ENCODE measurements at places on chromosomes 1 and 21.

- DNase-seq: no peak
These were observed 26.5 kb downstream of the TAF5L start for GRCh38 chr1:229599218-229599954.

- no peak for DNase-seq
These were observed 40.5 kb upstream of the KRTAP19-8 start for GRCh38 chr21:31078796-31079195.

DNA sequence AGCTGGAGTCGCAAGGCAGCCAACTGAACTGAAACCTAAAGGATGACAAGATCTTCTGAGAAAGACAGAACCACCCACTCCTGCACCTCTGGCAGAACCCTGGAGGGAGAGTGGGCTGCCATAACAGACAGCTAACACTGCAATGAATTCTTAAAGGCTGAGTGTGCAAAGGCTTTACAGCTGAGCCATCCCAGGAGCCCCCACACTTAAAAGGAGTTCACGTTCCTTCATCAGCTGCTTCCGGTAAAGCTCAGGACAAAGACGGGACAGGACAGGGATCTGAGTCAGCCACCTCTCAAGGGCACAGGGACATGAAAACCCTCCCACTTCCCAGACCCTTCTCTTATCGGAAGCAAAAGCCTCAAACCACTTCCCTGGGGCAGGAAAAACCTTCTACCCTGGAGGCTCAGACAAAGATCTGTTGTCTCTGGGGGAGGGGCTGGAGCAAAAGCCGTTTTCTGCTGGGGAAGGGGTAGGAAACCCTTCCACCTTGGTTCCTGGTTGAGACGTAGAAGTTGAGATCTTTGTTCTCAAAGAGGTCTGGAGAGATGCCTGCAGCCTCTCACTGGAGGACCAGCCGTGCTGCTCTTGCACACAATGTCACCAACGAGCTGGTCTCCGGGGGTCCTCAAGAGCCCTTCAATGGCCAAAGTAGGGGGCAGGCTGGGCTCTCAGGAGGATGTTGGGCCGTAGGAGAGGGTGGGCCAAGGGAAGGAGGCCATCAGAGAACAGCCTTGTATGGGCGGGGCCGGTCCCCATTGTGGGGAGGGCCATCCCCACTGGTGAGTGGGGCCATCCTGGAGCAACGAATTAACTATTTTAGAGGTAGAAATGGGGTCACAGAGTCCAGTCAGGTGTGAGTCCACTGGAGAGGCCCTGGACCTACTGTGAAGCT lies 452.4 kb downstream of the PTPRU start:
- peak; percentile 34 for DNase-seq

DNA sequence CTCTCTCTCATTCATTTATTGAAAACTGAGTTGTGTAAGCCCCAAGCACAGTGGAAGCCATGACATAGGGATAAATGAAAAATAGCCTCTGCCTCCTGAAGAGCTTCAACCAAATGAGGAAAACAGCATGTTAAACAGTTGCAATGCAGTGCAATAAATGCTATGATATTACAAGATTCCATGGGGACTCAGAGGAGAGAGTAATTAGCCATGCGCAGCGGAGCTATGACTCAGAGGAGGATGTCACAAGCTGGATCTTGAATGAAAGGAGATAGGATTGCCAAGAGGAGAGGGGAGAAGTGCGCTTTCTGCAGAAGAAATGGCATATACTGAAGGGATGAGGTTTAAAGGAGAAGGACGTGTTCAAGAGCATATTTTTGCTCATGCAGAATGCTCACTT lies 231.3 kb upstream of the PLXNA2 start:
- peak; percentile 20 for DNase-seq

DNA sequence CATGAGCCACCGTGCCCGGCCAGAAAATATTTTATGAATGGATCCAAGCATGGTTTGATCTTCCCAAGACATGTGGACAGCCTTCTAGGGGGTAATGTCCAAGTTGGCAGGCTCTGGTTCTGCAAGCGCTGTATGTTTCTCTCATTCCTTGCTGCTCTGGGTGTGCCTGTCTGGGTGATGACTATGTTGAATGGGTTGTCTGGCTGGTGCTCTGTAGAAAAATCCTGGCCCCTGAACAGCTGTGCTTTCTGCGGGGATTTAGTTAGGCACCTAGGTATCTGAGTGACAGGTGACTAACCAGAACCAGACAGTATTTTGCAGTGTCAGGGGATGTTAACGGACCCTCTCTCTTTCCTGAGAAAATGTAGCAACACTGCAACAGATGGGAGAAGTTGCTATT lies 14.1 kb downstream of the HUNK start:
- no peak for DNase-seq

DNA sequence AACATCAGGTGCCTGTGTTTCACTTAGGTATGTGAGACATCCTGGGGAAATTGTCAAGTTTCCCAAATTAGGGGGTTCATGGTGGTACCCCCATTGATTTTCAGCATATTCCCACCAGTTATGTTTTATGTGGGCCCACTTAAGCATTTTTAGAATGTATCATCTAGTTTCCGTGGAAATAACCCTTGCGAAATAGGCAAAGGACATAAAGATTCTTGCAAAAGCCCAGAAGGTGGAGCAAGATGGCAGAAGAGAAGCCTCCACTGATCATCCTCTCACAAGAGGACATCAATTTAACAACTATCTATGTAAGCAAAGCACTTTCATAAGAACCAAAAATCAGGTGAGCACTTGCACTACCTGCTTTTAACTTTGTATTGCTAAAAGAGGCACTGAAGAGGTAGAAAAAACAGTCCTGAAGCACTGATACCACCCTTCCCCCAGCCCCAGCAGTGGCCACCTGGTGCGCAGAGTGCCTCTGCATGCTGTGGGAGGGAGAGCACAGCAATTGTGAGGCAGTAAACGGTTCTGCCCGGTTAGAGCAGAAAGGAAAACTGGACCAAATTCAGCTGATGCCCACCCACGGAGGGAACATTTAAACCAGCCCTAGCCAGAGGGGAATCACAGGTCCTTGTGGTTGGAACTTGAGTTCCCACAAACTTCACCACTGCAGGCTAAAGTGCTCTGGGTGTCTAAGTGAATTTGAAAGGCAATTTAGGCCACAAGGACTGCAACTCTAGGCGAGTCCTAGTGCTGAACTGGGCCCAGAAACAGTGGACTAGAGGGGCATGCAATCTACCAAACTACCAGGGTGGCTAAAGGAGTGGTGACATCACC lies 23.2 kb downstream of the MCOLN2 start:
- DNase-seq: no peak

- no peak for DNase-seq
These were observed 9.7 kb upstream of the ATAD3B start for GRCh38 chr1:1461721-1462317.

GRCh38 chr1:172162236-172162635 lies 258.2 kb upstream of the C1orf105 start:
- no peak for DNase-seq

DNA sequence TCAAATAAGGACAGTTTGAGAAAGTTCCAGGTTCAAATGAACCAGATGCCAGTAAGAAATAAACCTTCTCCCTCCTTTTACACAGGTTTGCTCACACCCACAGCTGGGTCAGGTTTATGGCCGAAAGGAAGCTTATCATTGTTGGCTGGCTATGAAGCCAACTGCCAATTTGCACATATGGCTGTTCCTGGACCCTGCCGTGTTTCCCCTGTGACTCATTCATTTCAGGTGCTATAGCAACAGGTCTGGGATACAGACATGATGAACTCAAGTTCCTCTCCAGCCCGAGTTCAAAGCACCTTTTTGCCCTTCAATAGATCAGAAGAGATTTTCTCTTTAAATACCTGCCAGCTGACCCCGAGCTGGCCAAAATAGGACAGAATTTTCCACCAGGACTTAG lies 134.4 kb upstream of the SMYD2 start:
- DNase-seq: no peak

GRCh38 chr21:24890021-24890420 lies 717.3 kb downstream of the MRPL39 start:
- DNase-seq: no peak

DNA sequence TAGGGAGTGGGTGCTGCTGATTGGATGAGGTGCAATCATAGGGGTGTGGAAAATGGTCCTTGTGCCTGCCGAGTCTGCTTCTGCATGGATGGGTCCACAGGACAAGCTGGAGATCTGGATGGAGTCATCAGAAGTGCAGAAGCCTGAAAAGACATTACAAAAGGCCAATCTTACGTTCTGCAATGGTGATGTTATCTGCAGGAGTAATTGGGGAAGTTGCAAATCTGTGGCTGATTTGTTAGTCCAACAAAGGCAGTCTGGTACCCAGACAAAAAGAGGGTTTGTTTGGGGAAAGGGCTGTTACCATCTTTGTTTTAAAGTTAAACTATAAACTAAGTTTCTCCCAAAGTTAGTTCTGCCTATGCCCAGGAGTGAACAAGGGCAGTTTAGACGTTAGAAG lies 166.5 kb downstream of the PGBD5 start:
- no peak for DNase-seq

DNA sequence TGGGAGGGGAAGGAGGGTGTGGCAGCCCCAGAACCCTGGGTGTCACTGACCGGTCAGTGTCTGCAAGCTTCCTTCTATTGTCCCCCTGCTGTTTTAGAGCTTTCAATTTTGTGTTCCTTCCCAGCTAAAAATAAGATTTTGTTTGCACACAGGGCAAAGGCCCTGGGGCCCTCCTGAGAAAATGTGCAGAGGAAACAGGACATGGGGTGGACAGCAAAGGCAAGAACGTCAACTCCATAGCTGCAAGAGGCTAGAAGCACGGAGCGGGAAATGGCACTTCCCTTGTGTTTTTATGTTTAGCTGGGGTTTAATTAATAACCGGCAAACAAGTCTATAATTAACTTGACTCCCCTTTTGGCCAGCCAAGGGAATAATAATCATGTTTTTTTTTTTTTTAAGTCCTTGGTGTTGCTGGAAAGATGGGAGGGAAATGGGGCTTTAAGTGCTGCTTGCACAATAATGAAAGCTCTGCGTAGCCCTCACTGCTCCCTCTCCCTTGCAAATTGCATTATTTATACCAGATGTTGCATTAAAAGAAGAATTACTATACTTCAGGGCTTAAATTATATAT lies 261.4 kb upstream of the USP24 start:
- DNase-seq: peak; percentile 59

- DNase-seq: no peak
These were observed 39.7 kb downstream of the NEK2 start for GRCh38 chr1:211635597-211636205.

DNA sequence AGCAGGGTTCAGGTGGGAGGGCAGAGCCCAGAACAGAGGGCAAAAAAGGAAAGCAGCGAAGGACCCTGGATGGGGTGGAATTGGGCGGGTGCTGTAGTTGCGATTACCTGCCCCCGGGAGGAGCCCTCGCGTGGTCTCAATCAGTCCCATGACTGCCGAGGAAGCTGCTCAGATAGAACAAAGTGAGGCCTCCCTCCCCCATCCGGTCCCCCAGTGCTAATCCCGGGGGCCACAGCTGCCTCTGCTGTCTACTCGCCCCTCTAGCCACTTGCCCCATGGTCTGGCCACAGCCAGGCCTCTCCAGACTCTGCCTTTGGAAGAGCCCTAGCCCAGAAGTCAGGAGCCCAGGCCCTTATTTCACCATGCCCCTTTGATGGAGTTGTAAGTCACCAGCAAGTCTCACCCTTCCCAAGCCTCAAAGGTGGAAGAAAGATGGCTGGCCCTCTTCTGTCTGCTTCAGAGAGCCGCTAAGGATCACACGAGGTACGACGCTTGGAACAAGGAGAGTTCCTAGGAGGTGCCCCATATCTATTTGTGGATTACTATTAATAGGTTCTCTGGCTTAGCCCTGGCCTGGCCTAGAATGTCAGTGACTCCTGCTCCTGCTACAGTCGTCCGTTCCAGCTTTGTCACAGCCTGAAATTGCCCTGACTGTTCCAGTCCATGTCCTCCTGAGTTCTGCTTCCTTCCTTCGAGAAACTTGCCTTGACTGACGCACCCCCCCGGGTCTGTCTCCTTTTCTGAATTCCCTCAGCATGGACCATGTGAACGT lies 16.4 kb downstream of the ECHDC2 start:
- DNase-seq: no peak

- DNase-seq: no peak
These were observed 128.8 kb downstream of the PDE4B start for GRCh38 chr1:65921446-65921845.

DNA sequence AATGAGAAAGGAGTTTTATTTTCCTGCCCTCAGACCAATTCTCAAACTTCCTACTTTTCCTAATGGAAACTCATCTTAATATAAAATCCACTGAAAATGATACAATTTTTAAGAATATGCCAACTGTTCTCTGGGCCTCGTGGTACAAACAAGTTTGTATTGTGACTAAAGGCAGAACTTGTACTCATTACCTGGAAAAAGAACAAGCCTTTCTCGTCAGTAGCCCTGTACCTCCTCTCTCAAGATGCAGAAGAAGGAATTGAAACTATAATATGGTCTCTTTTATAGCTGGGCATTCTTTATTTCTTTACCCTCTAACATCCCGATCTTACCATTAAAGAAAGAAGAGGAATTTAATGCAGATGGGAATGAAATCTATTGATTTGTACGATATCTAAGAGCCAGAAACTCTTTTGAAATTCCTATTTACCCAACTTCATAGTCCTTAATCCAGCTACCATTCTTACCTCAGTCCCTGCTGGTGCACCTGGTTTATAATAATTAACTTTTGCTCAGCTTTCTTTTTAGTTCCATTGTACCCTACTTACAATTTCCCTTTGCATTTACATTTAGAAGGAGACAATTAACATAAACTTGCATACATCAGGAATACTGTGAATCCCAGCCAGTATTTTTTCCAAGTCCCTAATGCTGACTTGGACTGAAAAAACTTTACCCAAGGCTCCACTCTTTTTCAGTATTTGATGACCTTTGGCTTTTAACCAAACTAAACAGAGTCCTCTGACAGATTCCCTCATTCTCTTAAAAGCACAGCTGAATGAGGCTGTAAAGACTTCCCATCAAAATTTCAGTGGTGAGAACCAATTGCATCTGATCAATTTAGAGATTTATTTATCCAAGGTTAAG lies 1162.4 kb downstream of the BRINP3 start:
- peak; percentile 3 for DNase-seq

DNA sequence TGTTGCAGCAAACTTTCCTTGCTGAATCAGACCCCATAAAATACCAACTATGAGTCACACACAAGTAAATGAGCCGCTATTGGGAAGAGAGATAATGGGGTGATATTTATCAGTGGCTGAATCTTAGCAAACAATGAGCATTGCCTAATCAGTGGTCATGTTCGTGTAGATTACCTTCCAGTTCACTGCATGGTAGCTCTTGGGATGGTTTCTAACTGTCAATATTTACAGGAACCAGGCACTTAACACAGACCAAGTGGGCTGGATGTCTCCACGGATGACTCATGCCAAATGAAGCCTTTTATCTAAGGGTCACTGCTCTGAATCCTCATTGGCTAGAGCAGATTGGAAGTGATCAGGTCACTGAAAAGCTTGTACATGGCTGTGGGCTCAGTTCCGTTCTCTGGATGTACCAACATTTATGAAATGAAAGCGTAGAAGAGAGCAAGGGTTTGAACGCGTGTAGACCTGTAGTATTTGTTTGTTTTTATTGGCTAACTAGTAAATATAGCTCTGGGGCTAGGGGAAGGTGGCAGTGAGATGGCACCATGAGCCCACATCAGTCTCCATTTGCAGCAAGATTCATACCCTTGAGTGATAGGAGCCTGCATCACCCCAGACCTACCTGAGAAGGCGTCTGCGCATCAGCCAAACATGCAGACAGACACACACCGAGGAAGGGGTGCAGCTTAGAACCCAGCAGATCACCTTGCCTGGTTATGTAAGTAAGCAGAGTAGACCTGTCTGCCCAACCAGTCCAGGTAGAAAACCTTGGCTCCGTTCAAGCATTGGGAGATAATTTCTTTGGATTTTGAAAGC lies 153.3 kb downstream of the TOMM20 start:
- DNase-seq: peak; percentile 49
